ENCODE measurements at places on chromosomes 7 and 10.

- DNase-seq: no peak
These were observed 51.7 kb upstream of the COL13A1 start for GRCh38 chr10:69750011-69750373.

- peak; percentile 30 for DNase-seq
These were observed 23.9 kb downstream of the OPALIN start for GRCh38 chr10:96334616-96335526.

GRCh38 chr10:132136097-132136521 is 50.6 kb upstream of the DPYSL4 start:
- DNase-seq: no peak

DNA sequence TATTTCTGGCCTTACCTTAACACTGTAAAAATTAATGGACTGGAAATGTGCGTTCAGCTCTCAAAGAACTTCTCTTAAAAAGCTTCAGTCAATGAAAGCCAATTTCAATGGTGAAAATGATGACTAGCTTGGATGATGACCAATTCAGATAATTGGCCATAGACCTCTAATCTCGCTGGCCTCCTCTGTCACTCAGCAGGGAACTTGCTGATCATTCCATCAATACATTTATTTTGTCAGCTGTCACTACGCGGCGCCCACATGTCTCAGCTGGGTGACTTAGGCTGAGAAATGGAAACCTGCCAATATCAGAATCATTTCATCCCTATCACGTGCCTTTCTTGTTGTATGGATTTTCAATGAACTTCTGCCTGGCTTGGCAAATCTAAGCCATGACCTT is 673.0 kb upstream of the AUTS2 start:
- no peak for DNase-seq

DNA sequence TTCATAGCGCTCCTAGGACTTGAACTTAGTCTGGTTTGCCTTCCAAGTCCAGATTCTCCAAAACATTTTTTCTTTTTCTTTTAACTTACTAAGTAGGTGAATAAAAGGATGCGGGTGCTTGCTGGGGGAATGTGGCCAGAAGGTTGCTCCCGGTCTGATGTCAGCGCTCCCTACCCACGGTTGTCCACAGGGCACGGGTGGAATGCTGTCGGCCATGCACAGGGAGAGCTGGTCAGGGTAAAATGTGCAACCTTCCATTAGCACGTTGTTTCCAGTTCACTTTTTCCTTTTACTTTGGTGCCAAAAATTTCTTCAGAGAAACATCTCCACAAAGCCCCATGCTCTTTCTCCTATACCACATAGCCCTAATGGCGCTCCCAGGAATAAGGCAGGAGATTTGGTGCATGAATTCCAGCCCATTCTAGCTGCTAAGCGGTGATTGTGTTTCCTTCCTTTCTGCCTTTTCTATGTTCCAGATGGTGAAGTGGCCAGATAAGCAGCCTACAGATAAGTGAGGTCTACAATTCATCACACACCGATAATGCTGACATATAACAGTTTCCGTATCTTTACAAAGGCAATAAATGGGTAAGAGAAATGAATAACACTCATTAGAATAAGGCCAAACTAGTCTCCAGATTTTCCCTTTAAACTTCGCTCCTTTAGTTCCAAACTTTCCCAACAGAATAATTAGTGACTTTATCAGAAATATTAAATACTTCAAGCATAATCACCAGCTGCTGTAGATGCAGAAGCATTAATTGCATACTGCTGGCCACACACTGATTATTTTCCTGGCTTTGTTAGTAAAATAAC is 138.3 kb upstream of the FGFR2 start:
- no peak for DNase-seq

DNA sequence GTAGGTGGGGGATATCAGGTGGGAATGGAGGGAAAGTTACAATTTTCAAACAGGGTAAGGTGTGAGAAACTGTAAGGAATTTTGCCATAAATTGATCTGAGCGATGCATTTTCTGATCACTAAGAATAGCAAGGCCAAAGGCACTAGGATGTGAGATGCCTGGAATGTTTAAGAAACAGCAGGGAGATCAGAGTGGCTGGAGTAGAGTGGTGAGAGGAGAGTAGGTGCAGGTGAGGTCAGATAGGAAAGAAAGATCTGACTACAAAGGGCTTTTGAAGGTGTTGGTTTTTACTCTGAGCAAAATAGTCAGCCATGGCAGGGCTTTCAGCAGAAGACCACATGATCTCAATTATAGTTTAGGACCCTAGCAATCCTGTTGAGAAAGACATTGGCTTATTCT is 55.0 kb downstream of the HDAC9 start:
- DNase-seq: no peak

DNA sequence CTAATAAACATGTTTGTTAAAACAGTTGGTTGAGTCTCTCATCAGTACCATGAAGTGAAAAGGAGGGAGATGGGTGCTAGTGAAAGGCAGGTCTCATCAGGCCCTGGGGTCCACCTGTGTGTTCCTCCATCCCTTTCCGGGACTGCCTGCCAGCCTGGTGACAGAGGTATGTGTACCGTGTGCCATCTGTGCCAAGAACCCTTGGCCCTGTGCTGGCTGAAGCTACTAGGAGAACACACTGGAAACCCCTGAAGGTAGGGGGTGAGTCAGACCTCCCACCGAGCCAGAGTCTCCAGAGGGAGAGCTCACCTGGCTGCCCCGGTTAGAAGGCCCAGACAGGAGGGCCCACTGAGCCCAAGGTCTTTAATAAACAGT is 2.3 kb downstream of the DDIT4 start:
- DNase-seq: no peak

- peak; percentile 79 for DNase-seq
These were observed 977 bp upstream of the SFR1 start for GRCh38 chr10:104120903-104121484.

DNA sequence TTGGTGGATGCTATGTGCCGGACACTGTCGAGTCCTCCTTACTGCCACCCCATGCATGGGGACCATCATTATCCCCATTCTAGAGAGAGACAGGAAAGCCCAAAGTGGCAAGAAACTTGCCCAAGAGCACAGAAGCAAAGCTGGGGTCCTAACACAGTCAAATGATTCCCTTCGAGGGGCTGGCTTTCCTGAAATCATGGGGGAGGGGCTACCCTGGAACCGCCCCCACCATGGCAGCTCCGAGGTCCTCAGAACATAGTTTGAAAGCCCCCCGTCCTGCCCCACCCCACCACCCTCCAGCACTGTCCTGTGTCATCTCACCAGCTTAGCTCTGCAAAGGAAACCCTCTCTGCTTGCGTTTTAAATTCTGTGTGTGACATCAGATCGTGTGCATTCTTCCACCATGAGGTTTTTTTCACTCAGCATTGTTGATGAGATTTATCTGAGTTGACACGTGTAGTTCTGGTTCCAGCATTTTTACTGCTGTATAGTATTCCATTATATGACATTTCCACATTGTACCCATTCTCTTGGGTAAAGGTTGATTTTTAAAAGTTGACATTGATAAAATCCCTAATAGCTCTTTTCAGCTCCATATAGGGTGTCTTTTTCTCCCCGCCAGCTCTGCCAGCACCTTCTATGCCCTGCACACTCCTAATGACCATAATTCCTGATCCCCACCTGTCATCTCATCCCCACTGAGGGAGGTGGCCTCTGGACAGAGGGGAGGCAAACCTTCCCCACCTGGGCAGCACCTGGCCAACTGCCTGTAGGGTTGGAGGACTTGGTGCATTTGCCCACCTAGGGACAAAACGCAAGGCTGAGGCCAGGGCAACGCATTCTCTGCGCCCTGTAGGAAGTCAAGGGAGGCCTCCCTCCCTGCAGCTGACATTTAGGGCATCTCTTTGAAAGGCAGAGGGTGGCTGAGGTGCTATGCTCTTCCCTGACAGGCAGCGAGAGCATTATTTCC is 100.2 kb upstream of the GPR26 start:
- DNase-seq: no peak

DNA sequence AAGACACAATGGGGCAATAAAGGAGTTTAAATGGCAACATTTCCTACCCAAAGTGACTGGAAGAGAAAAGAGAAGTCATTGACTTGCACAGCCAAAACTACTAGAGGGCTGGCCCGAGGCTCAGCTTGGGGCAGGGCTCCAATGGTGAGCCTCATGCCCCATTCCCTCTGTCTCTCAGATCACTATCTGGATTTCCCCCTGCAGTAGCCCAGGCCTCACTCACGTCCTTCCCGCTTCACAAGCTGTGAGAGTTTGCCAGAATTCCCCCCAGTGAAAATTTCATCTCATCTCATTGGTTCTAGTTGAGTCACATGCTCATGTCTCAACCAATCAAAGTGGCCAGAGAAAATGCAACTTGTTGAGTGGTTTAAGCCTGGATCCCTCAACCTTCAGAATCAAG is 181.3 kb downstream of the WDR11 start:
- no peak for DNase-seq

DNA sequence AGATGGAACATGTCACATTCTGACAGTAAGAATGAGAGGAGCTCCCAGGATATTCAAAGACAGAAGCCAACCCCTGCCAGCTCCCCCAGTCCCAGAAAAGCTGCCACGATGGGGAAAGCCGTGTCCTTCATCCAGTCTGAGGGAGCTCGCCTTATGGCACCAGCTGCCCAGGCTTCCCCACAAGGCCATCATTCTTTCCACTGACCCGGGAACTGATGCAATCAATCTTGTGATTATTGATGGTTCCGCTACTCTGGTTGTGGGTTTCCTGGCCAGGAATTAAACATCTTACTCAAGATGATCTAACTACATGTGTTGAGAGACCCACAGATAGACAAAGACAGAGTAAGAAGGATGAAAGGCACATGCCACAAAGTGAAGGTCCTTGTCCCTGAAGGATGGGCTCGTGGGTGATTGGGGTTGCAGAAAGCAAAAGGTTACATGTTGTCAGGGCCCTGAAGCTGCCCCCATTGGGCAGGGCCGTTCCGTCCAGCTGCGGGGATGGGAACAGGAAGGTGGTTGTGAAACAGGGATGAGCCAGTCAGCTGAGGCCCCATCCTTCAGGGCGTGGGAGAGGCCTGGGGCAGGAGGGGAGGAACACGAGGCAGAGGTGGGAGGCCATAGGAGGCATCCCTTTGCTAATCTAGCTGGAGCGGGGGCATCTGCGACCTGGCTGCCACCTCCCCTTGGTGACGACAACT is 127.6 kb downstream of the OAT start:
- peak; percentile 47 for DNase-seq

DNA sequence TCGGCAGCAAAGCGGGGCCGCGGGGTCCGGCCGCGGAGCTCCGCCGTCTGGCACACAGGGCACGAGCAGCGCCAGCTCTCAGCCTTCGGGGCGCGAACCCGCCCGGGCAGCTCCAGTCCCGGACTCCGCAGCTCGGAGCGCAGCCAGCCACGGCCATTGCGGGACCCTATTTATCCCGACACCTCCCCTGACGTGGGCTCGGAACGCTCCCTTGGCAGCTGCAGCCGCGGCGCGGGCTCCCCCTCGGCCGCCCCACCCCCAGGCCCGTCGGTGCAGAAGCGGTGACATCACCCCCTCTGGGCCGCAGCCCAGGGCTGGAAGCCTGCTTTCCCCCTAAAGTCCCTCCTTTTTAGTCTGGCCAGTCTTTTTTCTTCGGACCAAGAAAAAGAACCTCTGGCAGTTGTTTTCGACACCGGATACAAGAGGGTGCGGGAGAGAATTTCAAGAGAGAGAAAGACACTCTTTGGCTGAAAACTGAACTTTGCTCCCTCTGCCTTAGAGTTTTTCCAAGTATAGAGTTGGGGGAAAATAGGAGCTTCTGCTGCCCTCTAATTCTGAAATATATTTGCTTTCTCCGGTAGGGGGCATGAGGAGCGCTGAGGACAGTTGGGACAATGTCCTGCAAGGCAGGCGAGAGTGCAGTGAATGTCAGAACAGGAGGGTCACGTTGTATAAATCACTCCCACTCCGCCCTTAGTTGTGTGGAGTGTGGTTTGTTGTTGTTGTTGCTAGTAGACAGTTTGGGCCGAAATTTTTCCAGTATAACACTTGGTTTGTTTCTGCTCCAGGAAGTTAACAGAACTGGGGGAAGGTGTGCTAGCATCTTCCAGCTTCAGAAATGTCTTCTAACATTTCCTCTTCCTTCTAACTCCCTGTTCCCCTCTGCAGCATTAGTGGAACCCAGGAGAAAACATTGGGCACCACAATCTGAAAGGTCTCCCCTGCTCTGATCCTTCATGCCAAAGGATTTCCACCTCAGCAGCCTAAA is at the start of gene SFRP4:
Gene SFRP4 (minus strand): TSS at position 145 of the 988 bp plus-strand sequence. CDS start 280 bp downstream, outside the sequence.
- peak; percentile 64 for DNase-seq

DNA sequence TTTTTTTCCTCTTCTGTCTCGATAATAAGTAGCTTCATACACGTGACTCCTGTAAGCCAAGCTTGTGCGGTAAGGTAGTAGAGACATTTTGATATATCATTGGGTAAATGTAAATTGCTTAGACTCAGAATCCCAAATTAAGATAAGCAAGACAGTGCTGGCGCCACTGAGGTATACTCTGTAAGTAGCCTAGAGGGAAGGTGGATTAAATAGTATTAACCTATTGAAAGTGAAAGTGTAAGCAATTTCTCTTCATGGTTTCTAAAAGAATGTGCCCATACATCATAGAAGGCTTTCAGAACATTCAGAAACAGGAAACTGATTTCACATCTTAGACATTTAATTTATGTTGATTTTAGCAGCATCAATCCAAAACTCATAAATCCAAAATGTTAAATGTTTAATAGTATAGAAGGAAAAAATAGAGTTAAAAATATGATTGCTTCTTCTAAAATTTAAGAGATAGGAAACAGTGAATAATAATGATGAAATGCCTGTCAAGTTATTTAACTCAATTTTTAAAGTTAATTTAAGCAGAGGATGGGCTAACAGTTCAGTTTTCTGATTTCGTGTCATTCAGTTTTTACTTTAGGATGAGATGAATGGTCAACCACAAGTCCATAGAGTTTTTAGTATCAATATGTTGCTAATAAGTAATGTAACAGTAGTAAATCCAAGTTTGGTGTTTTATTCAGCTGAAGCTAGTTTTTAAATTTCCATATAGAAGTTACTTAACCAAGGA is 36.8 kb downstream of the LRRC72 start:
- no peak for DNase-seq

DNA sequence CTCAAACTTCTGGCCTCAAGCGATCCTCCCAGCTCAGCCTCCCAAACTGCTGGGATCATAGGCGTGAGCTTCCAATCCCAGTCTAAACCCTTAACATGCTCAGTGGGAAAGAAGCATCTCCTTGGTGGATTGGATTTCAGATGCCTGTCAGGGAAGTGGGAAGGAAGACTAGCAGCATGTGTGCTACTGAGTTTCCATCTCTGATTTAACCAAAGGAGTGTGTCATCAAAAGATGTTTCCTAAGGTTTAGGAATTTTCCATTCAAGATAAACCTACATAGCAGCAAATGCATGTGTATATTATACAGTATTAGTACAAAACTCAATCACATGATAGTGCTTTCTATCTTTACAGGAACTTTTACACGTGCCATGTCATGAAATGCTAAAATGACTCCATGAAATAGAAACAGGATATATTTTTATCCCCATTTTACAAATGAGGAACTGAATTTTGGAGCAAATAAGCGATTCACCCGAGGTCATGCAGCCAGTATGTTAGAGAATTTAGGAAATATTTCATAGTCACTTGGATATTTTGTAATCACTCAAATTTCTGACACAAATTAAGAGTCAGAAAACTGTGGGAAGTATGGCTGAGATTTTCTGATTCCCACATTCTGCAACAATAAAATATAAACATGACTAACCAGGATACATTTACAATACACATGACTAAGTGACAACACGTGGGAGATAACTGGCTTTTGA is 11.4 kb upstream of the TMEM26 start:
- DNase-seq: peak; percentile 8
